ENCODE measurements at places on chromosomes 4 and X.

- DNase-seq = no peak
These were observed 353.7 kb upstream of the SLC7A11 start for GRCh38 chr4:138595731-138596460.

GRCh38 chr4:6371271-6371670 lies 101.1 kb downstream of the PPP2R2C start:
- no peak for DNase-seq

- no peak for DNase-seq
These were observed 55.9 kb downstream of the AGA start for GRCh38 chr4:177386278-177386815.

DNA sequence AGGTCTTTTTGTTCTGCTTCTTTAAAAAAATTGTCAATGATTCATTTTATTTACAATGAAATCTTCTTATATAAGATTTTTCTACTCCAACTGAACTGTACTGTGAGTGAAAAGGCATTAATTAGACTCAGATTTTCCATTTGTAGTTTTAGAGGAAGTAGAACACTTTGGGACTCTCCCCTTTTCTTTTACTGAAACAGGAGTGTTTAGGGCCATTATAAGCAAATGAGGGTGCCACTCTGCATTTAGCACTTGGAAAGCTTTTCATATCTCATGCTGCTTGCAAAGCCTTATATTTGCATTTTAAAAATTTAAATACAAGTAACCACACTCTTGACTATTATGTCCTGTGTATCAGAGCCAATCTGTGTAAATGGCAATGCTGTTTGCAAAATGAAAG lies 584.3 kb downstream of the KLHL13 start:
- no peak for DNase-seq

DNA sequence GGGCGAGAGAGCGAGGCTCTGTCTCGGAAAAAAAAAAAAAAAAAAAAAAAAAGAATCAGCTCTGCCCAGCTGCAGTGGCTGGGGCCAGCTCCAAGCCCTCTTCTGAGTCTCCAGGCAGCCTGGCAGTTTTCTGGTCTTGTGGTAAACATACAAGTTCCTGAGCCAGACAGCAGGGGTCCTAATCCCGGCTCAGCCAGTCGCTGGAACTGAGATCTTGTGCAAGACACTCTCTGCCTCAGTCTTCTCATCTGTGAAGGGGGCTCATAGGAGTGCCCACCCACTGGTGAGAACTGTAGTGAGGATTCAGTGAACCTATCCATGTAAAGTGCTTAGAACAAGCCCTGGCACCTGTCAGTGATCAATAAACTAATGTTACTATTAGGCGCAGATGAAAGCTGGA lies 41.8 kb downstream of the C4orf50 start:
- DNase-seq = no peak

DNA sequence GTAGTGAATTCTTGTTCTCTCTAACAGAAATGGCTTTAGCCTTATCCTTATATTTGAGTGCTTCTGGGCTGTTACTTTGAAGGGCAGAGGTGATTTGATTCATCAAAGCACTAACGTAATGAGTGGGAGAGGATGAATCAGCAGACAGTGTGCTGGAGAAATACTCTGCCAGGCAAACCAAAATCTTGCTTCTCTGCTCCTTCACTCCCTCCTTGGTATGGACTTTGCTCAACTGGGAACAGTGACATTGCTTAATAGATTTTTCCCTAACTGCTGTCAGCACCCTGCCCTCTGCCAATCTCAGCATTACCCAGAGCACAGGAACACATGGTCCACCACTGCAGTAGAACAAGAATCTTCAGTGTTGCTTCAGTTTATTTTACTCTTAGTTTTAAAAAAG lies 56.0 kb downstream of the PDLIM5 start:
- no peak for DNase-seq

DNA sequence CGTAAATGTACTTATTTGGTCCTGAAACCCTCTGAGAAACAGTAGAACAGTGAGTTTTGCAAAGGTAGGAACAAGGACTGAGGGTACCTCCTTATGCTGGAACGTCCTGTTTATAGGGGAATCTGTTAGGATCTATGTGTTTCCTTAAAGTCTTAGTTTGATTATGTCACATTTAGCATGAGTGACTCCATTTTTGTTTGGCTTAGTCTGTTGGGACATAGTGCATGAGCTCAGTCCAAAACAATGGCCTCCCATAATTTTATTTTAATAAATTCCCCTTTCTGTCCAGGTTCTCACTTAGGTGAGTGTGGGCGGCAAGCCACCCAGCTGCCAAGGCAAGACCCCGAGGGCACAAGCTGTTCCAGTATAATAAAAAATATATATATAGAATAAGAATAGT lies 27.7 kb downstream of the HTT-AS start:
- DNase-seq = no peak

GRCh38 chrX:41952102-41952501 lies 28.7 kb upstream of the CASK start:
- no peak for DNase-seq

DNA sequence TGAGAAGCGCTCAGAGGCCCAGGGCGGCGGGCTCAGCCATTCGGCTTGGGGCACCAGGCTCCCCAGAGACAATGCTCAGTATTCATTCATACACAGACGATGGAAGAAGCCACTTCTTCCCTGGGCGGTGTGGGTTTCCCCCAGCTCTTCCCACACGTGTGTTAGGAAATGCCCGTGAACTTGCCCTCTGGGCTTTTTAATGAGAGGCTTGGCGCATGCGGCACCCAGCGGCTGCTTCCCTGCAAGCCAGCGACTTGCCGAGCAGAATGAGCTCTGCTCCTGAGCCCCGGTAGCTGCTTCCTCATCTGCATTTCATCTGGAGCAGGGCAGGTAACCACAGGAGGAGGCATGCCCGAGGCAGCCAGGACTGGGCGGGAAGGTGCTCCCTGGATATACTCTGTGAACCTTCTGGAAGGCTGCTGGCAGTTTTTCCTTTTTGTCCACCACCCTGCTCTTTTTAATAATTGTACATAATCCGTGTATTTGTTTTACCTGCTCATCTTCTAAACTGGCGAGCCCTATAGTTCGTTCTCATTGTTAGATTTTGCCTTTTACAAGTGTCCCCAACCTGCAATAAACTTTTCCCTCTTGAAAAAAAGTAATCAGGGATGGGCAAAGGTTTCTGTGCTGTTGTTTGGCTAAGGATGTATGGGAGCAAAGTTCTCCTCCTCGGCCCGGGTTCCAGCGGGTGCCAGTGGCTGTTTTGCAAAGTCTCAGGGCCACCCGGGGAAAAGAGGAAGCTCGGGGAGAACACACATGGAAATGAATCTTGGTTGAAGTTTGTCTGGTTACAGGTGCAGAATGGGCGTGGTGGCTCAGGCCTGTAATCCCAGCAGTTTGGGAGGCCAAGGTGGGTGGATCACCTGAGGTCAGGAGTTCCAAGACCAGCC lies 178.8 kb downstream of the DCLK2 start:
- DNase-seq = no peak

DNA sequence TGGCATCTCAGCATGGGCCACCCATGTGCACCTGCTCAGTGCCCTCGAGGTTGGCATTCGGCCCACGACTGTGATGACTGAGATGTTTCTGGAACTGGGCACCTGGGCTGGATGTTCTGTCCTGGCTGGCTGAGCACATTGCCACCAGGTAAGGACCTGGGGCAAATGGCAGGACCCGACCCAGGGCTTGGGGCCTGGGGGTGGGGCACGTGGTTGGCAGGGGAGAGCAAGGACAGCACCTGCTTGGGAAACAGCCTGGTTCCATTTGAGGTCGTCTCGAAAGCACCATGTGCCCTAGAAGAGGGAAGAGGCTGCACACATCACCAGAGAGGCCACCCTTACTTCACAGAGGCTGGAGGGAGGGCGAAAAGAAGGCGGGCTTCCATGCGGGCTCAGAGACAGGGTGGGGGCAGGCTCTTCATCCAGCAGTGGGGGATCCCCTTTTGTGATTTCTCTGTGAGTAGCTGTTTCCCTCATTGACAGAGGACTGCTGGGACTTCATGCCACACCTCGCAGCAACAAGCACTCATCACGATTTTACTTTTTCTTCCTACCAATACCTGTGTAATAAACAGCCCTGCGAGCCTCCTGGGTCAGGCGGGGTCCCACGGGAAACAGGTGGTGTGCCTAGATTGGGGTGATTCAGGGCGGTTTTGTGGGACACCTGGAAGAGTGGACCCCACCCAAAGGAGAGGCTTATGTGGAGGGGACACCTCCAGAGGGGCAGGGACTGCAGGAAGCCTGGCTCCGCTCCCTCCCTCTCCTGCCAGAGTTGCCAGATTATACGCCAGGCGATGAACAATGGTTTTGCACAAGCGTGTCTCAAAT lies 12.0 kb downstream of the TMEM187 start:
- no peak for DNase-seq

- no peak for DNase-seq
These were observed 43.0 kb upstream of the GABRA2 start for GRCh38 chr4:46432923-46433322.

DNA sequence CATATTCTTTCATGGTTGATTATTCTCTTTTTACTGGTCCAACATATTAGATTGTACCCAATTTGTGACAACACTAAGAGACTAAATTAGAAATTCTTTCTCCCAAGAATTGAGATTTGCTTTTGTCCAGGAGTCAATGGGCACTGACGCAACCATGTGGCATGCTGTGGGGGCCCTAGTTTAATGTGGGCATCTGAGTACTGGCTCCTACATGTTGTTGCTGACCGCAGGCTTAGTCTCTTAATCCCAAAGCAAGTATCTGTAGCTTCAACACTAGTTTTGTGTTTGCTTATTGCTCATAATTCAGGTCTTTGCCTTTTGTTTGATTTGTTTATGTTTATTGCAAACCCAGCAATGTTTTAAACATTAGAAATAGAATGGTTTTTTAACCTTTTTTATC lies 263.4 kb upstream of the NDST4 start:
- DNase-seq = no peak

- no peak for DNase-seq
These were observed 20.5 kb upstream of the LCORL start for GRCh38 chr4:18042012-18042411.

DNA sequence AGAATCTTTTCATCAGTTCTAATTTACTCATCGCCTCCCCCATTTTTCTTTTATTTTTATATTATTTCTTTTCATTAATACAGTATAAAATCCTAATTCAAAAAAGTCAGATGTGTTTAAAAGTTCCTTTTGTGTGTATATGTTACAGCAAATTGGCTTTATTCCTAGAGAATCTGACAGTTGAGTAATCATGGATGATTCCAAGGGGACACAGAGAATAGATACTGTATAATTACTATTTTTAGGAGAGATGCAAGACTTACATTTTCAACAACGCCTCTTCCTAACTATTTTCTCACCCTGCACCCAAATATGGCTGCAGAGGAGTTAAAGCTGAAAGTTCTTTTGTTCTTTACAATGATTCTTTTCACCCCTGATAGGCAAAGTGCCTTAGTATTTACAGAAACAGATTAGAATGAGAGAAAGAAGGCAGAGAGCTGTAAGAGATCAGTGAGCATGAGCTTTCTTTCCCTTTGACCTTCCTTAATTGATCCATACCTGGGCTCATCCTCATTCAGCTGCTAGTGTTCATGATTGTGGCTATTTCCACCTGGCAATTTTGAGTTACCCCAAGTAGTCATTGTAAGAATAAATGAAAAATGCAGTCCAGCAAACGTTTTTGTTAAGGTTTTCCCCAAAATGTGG lies 210.8 kb downstream of the SLC4A4 start:
- no peak for DNase-seq
